H4 (cell line): ENCODE measurements at places on chromosomes 1 and 21. TPM values are rescaled to one million over a fixed set of nuclear protein-coding genes. Genes with fewer than 3 reads are reported as not detected.

GCSAML gene
- total RNA-seq = 0.29 and 1.9 TPM in 2 replicates

LCE1B gene
- total RNA-seq = not detected in 2 replicates

DIO1 gene
- total RNA-seq = not detected in 2 replicates

CFHR3 gene
- not detected in 2 replicates for total RNA-seq

CALML6 gene
- total RNA-seq = not detected in 2 replicates
